Stimulated activated CD8-positive, alpha-beta memory T cell treated with anti-CD3 and anti-CD28 coated beads, Interleukin-15, amount 100 ng/mL, for 24 hours (primary cell): ENCODE measurements at places on chromosomes 6 and 20.

DNA sequence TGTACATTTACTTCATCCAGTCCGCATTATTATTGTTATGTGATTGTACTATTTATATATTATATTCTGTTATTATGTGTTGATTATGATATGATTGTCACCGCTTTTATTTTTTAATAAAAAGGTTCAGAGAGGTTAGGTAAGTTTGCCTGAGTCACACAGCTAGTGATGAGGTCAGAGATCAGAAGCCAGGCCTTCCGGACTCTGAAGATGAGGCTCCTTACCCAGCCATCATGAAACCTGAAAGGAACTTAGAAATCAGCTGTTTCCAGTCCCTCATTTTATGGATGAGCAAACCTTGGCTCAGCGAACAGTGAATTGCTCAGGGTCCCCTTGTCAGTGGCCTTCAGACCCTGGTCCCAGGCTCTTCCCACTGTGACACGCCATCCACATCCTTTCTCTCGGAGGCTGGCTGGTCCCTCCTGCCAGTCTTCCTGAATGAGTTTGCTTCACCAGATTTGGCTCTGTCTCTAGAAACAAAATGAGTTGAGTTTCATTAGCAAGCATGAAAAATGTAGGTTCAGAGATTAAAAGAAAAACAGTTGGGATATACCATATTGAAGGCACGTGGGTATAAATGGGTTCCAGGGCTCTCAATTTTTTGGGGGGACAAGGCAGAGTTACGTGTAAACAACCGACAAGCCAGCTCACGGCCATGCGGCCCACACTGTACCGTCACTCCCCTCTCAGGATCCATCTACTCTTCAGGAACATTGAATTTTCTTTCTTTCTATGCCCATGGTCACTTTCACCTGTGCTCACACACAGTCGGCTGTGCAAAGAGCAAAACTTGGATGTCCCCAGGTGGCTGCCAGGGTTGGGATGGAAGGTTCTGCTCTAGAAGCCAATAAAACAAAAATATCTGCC lies 132.9 kb downstream of the ZDHHC14 start:
- DNase-seq = no peak

DNA sequence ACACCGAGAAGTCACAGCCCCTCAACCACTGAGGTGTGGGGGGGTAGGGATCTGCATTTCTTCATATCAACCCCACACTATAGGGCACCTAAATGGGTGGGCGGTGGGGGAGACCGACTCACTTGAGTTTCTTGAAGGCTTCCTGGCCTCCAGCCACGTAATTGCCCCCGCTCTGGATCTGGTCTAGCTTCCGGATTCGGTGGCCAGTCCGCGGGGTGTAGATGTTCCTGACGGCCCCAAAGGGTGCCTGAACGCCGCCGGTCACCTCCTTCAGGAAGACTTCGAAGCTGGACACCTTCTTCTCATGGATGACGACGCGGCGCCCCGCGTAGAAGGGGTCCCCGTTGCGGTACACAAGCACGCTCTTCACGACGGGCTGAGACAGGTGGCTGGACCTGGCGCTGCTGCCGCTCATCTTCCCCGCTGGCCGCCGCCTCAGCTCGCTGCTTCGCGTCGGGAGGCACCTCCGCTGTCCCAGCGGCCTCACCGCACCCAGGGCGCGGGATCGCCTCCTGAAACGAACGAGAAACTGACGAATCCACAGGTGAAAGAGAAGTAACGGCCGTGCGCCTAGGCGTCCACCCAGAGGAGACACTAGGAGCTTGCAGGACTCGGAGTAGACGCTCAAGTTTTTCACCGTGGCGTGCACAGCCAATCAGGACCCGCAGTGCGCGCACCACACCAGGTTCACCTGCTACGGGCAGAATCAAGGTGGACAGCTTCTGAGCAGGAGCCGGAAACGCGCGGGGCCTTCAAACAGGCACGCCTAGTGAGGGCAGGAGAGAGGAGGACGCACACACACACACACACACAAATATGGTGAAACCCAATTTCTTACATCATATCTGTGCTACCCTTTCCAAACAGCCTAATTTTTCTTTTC lies at the start of gene DCDC2:
Gene DCDC2, minus strand, starts transcription at position 724 of the 883 bp plus-strand sequence. Its CDS starts 309 bp downstream, at position 415.
- DNase-seq = no peak

DNA sequence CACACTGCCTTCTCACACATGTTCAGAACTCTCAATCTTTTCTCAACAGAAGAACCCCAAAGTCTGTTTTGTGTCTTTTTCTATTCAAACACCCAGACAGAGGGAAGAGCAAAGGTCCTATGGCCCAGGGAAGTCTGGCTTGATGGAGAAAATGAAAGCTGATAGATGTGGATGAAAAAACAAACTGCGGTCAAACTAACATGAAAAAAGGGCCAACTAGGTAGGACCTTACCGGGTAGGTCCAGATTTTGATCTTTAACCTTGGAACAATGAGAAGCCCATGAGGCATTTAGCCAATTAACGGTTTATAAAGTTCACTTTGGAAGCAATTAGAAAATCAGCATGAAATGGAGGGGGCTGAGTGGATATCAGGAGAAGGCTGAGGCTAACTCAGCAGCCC lies 507.7 kb upstream of the SLC35B3 start:
- DNase-seq = no peak

GRCh38 chr20:62773845-62774714 lies 22.2 kb upstream of the MRGBP start:
- DNase-seq = no peak

- no peak for DNase-seq
Observed at GRCh38 chr20:46027245-46027853, 1.7 kb upstream of the SLC12A5 start.

DNA sequence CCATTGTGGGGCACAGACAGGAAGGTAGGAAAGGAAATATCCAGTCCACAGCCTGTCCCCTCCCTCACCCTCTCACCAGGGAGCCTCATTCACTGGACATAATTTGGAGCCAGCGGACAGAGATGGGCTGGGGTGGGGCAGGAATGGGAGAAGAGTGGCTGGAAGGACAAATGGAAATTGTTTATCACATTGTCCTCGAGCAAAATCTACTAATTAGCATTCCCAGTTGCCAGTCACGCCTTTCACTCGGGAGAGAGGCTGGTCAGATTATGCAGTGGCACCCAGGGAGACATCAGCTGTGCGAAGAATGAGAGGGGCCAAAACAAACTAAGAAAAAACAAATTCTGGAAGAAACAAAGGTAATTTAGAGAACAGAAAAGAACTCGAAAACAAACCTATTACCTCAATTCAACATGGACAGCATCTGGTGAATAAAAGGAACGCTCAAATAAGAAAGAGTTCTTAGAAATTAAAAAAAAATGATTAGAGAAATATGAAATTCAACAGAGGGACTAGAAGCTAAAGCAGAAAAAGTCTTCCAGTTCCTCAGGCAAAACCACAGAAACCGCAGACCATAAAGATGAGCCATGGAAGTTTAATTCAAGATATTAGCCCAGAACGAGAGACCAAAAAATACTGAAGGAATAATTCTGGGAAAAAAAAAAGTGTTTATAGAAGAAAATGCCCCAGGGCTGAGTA lies 108.5 kb upstream of the RALGAPA2 start:
- no peak for DNase-seq

- DNase-seq = no peak
Observed at GRCh38 chr20:62686869-62687830, 21.5 kb upstream of the NTSR1 start.

GRCh38 chr6:170434117-170434820 lies 118.8 kb downstream of the PSMB1 start:
- no peak for DNase-seq

- DNase-seq = no peak
Observed at GRCh38 chr6:82196161-82196560, 51.4 kb downstream of the IBTK start.

- no peak for DNase-seq
Observed at GRCh38 chr6:111600588-111601445, 4.9 kb downstream of the TRAF3IP2 start.

GRCh38 chr6:140320081-140321080 lies 945.9 kb upstream of the CITED2 start:
- DNase-seq = no peak

GRCh38 chr20:43046966-43047365 lies 142.7 kb downstream of the PTPRT start:
- no peak for DNase-seq

DNA sequence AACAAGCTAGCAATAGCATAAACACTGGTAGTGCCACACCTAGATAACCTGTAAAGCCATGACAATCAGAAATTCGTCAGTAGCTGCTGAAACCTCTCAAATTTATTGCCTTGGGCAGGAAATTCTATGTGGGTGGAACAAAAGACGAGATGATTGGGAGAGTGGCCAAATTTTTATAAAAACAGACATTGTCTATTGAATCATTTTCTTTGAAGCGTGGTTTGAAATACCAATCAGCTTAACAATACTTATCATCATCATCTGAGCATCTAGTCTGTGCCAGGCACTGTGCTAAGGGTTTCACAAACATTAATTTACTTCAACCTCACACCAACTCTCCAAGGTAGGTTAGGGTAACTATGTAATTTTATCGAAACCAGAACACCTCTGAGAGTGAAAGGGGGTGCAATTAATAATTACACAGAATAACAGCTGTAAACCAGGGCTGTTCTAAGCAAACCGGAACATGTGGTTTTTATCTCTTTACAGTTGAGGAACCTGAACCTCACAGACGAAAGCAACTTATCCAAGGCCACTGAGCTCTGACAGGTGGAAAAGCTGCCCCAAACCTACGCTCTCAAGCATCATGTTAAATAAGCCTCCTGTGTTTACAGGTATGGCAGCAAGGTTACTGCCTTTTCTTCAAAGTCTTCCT lies 43.4 kb downstream of the NHSL1 start:
- DNase-seq = no peak

- no peak for DNase-seq
Observed at GRCh38 chr6:136761227-136761922, 30.9 kb downstream of the MAP3K5 start.

DNA sequence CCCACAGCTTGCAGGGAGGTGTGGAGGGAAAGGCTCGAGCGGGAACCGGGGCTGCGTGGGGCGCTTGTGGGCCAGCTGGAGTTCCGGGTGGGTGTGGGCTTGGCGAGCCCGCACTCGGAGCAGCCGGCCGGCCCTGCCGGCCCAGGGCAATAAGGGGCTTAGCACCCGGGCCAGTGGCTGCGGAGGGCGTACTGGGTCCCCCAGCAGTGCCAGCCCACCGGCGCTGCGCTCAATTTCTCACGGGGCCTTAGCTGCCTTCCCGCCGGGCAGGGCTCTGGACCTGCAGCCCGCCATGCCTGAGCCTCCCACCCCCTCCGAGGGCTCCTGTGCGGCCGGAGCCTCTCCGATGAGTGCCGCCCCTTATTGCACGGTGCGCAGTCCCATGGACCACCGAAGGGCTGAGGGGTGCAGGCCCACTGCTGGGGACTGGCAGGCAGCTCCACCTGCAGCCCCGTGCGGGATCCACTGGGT lies 1242.2 kb upstream of the EYS start:
- DNase-seq = no peak

DNA sequence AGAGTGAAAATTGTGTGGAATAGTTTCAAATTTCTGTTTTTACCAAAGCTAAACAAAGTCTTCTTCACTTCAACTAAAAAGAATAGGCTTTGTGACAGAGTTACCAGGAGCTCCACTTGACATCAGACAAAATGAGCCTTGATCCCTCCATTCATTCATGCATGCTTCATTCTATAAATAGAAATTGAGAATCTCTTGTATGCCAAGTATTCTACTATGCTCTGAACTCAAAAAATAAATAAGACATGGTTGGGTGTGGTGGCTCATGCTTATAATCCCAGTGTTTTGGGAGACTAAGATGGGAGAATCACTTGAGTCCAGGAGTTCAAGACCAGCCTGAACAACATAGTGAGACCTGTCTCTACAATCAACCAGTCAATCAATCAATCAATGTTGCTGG lies 236.6 kb upstream of the FAM83B start:
- DNase-seq = no peak

DNA sequence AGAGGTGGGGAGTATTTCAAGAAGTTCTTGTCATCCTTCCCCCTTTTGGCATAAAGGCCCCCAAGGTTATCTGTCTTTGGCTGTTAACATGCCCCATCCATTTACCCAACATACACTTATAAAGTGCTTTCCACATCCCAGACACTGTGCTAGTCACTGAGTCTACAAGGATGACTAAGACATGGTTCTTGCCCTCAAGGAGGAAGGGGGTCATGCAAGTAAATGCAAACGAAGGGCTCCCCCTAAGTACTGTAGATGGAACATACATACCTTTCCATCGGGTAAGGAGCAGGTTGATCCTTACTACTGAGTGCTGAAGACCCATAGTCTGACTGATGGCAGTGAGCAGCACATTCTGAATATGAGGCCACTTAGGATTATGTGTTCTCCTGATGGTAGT lies 38.3 kb downstream of the HECA start:
- DNase-seq = no peak

- no peak for DNase-seq
Observed at GRCh38 chr20:20594171-20594530, 118.3 kb downstream of the RALGAPA2 start.

- DNase-seq = no peak
Observed at GRCh38 chr20:2952766-2953165, 79.5 kb downstream of the PTPRA start.

DNA sequence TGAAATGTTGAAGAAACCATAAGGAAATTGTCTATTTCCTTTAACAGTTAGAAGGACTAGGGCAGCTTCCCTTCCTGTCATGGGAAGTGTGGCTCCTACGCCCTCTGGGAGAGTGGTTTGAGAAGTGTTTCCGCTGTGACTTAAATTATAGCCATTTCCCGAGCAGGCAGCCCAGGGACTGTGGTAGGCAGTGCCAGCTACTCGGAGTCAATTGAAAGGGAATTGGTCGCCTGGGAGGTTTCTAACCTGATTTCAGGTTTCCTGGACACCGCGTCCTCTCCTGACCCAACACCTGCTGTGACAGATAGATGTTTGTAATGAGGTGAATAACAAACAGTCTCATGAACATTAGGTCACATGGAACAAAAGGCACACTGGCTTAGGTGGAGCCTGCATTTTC lies 256.1 kb upstream of the PLCB4 start:
- DNase-seq = no peak

DNA sequence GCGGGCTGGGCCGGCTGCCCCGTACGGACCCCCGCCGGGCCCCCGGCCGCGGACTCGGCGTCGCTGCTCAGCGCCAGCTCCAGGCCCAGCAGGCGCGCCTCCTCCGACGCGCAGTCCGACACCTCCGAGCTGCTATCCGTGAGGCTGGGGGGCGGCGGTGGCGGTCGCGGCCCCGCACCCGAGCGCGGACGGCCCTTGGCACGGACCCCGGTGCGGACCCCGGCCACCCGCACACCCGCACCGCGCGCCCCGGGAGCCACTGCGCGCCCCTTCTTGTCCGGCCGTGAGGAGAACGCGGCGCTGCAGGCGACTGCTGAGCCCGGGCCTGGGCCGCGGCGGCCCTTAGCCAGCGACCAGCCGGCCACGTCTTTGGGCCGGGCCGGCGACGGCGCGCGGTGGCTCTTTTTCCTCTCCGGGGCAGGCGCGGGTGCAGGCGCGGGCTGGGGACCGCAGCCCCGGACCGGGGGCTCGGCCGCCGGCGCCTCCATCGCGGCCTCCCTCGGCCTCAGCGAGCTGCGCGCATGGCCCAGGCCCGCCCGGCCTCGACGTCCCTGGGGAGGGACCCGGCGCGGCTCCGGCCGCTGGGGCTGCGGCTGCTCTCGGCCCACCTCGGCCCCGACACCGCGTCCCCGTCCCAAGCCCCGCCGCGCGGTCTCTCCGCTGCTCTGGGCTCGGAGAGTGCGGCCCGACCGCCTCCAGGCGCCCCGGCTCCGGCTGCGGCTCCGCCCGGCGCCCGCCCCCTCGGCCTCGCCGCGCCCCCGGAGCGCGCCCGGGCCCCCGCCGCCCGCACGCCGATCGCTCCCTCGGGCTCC lies 12.9 kb upstream of the TLDC2 start:
- DNase-seq = no peak

GRCh38 chr6:71349395-71349794 lies 60.8 kb downstream of the OGFRL1 start:
- no peak for DNase-seq
